ENCODE measurements at places on chromosomes 12 and 14.

- DNase-seq, result no peak
Observed at GRCh38 chr12:104733717-104734175, 224.3 kb downstream of the SLC41A2 start.

DNA sequence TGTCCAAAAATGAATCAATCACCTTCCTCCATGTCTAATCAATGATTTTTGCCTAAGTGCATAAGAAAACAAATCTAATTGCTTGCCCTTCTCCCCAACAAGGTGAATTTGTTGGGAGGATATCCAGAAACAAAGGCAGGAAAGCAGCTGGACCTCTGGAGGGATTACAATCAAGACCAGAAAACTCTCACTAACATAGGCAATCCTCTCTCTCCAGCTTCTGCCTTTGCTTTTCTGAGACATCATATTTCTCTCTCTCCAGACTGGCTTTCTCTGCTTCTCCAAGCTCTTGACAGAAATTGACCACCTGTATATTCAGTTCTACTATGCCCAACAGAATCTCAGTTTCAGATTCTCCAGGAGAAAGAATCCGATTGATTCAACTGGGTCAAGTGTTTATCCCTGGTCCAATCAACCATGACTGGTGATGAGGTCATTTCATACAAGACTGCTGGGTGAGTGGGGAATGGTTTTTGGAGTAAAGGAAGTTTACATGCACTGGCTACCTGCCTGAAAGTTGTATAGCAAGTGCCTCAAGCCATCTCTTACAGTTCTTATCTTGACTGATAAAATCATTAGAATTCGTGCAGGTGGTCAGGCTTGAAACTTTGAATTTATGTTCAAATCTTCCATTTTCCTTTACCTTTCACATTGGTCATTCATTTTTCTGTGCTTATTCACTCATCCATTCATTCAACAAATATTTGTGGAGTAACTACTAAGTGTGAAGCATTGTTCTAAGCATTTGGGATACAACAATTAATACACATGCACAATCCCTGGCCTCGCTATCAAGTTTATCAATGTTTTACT lies 22.2 kb upstream of the CFAP54 start:
- DNase-seq, result no peak

- DNase-seq, result no peak
Observed at GRCh38 chr14:105389976-105390848, 8.1 kb upstream of the TEX22 start.

DNA sequence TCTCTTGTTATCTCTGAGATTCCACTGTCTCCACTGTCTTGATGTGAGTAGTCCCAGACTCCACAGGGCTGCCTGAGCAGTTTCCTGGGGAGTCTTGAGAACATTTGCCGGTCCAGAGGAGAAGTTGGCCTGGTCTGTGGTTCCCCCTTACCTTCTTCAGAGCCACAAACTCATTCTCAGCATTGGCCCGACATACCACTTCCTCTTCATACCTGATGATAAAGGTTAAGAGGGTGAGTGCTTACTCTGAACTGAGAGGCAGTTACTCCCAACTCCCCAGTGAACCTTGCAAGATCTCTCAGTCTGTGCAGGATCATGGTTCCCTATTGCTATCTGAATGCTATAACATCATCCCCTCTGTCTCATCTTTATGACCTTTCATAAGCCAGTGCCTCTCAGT lies 2.6 kb downstream of the KRT84 start:
- DNase-seq, result no peak

DNA sequence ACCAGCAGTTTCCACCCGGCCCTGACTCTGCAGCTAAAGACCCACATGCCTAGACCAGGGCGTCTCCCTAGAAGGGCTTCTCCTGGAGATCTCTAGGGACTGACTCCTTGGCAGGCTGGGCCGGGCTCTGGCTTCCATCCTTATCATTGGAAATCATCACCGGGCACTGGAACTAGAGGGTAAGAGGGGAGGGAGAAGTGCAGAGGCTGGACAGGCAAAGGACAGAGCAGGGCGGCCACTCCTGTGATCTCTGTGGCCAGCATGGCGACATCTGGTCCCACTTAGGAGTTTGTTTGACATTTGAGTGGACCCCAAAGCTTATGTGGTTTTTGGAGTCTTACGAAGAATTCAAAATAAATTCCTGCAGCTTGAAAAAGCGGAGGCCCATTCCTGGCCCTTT lies 7.1 kb downstream of the LTBP2 start:
- DNase-seq, result no peak

All from DMS153 (cell line).